Naive B cell (primary cell): ENCODE measurements at places on chromosomes 7 and 10.

GRCh38 chr7:81693080-81693479, 76.8 kb downstream of the HGF start:
- DNase-seq: no peak

DNA sequence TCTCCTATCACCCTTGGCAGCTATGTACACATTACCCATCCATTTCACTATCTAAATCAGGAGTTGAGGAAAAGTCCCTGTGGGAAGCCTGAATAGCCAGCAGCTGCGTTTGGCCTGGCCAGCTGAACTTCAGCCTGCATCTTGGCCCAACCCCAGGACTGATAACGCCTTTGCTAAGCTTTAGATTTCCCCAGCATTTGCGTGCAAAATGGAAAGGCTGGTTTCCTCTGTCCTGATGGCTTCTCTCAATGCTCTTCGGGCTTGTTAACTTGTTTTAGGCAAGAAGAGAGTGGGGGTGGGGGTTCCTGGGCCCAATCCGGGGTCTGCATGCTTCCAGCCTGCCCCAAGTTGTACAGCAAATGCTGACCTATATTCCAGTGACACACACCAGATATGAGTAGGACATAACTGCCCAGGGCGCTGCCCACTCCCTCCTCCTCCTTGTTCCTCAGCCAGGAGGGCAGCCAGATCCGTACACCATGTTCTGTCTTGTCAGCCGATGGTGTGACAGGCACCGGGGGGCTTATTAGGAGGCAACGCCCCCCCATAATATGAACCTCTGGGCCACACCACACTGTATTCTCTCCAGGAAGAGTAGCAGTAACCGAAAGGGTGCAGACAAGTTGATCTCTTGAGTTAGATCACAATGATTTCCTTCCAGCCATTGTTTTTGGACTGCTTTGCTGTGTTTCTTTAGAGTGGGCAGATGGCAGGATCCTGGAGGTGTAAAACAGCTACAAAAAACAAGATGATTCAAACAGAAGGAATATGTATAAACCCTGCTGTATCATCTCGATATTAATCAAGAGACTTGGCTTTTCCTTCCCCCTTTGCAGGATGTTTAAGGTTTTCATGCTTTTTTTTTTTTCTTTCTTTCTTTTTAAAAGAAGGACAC, 339.0 kb downstream of the RNLS start:
- no peak for DNase-seq

- DNase-seq: no peak
Measured at GRCh38 chr7:137007001-137007694, 138.7 kb downstream of the CHRM2 start.

DNA sequence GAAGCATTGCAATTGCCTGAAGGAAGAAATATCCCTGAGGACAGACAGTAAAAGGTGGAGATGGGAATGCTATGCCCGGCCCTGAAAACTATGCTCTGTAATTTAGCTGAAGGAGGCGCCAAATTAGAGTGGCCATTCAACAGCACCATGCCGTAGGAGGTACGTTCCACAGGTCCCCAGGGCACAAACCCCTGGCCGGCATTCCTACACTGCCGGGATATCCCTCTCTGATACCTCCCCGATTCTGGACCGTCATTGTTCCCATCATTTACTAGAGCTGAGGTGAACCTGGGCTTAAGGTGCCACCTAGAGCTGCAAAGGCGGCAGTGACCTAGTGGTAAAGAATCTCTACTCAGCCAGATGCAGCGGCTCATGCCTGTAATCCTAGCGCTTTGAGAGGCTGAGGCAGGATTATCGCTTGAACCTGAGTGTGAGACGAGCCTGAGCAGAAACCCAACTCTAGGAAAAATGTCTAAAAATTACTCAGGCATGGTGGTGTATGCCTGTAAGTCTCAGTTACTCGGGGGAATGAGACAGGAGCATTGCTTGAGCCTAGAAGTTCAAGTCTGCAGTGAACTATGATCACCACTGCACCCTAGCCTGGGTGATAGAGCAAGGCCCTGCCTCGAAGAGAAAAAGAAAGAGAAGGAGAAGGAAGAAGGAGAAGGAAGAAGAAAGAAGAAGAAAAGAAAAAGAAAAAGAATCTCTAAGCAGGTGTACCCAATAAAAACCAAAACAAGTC, 53.0 kb upstream of the TNKS2 start:
- DNase-seq: no peak

DNA sequence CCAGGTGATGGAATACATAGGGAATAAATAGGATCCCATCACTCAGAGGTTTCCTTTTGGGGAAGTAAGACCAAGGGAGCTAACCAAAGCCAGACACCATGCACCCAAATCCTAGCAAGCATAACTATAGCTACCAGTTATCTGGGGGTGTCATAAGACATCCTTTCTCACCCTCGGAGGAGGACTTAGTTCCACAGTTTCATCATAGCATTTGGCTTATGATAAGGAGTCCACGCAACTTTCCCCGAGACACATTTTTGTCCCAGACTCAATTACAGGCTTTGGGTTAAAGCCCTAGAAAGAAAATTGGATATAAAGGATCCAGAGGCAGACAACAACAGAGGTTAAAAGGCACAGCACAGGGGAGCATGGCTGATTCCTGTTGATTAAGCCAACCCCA, 442.9 kb downstream of the HTR7 start:
- no peak for DNase-seq

DNA sequence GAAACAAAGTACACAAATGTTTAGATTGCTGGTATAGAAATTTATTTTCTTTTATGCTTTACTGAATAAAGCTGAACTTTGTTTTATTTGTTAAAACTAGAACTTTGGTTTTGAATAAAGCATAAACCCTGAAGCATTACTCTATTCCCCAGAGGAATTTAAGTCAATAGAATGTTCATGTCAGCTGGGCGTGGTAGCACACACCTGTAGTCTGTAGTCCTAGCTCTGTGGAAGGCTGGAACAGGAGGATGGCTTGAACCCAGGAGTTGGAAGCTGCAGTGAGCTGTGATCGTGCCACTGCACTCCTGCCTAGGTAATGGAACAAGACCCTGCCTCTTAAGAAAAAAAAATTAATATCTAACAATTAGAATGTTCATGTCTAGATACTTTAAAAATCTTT, 139.0 kb upstream of the ASAH2 start:
- DNase-seq: no peak

GRCh38 chr10:44958196-44958897, 1.3 kb upstream of the RASSF4 start:
- no peak for DNase-seq

DNA sequence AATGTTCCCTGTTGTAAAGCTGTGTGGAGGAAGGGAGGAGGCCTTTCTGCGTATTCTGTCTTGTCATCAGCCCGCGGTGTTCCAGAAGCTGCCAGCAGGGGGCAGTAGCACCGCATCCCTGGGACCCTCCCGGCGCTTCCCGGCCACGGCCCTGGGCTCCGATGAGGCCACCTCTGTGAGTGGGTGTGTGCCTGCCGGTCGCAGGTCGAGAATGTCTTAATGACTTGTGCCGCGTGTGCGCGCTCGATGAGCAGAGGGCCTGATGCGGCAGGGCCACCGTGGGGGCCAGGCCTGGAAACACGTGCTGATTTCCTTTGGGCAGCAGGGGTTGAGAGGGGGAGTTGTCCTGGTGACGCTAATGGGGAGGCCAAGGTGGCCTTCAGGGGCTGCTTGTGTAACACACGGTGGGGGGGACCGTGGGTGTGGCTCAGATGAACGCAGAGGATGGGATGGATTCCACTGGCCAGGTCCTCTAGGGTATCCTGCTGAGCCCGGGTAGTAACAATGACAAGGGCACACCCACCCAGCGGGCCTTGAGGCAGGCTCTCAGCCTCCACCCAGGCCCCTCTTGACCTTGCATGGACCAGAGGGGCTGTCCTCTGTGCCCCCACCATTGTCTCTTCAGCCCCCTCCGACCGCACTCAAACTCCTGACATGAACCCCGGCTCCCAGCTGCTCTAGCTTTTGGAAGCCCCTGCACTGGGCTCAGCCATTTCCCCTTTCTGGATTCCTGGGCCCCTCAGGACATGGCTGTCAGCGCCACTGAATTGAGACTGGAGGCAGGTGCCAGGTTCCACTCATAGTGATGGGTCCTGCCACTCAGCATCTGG, 135.9 kb upstream of the PODXL start:
- no peak for DNase-seq

DNA sequence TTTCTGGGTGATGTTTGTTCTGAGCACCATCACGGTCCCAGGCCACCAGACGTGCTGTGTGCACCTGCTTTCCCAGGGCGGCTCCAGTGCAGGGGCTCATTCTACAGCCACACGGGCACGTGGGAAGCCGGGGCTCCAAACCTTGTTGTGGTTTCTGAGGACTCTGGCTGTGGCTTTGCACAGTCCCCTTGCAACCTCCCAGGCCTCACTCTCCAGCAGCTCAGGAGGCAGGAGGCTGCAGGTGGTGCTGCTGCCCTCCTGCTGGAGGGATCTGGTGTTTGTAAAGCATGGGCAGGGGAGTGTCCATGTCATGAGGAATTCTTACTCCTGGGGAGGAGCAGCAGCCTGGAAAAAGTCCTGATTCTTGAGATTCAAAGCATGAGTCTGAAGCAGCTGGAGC, 54.3 kb downstream of the INSYN2A start:
- no peak for DNase-seq

DNA sequence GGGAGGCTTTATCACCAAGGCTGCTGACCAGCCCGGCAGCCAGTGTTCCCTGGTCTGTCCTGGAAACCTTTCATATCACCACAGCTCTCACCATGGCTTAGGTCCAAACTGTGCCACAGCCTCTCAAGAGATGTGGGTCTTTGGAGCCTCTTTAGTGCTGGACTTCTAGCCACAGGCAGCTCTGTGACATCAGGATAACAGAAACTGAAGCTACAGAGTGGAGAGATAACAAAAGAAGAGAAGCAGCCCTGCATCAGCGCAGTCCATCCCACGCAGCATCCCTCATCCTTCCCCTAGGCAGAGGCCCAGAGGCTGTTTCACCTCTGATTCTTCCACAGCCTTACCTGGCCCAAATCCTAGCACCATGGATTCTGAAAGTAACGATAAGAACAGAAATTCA, 187.9 kb upstream of the KMT2E start:
- no peak for DNase-seq

DNA sequence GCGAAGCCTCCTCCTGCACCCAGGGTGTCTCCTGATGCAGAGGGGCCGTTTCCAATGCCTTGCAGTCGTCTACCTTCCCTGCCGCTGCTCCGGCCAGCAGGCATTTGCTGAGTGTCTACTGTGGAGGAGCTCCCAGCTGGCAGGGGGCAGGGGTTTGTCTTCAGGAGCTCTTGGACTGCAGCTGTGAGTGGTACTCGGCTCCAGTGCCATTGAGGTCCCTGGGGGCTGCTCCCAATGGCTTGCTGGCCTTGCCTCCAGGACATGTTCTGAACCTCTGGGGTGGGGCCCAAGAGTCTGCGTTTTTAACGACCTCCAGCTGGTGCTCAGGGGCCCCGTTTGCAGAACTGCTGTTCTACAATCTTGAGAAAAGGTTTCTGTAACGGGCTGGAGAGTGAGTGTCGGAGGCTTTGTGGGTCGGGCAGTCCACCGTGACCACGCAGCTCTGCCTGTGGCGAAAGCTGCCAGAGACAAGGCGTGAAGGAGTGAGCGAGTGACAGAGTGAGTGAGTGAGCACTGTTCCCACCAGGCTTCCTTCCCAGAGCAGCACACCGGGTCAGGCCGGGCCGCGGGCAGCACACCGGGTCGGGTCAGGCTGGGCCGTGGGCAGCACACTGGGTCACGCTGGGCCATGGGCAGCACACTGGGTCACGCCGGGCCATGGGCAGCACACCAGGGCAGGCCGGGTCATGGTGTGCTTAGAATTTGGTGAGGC, 520.2 kb downstream of the PTPRN2 start:
- no peak for DNase-seq

GRCh38 chr7:109456116-109456515, 886.4 kb downstream of the DNAJB9 start:
- DNase-seq: no peak
